Eye (tissue), 1 donor: ENCODE measurements at places on chromosomes 7 and 10.

DNA sequence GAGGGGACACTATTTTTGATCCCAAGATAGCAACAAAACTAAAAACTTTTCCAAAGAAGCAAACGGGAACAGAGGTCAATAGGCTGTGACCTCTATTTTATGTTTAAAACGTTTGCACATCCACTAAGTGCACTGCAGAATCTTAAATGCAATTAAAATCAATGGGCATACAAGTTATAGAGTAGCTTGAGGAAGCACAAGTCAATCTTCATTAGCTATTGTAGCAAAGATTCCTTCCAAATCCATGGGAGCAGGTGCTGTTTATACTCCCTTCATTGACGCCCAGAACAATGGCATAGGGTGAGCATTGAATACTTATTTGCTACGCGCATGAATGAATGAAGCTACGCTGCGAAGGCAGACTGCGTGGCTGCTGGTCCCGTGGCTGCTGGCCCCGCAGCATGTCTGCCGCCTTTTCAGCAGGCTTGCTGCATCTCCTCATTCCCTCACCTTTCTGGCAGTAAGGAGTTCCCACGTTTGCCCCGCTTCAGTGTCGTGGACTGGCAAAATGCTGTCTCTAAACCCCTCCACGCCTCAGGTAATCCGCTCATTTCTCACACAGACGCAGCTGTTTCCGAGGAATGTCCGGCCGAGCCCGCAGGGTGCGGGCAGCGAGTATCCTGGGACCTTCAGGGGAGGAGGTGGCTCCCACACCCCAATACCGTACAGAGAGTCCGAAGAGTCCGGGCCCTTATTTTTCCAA lies 754 bp upstream of the PHYHIPL start:
- DNase-seq, result no peak

- no peak for DNase-seq
Measured at GRCh38 chr7:33792547-33793105, 112.7 kb upstream of the BMPER start.

GRCh38 chr7:142916508-142916907 lies 17.0 kb downstream of the TRPV5 start:
- DNase-seq, result no peak

DNA sequence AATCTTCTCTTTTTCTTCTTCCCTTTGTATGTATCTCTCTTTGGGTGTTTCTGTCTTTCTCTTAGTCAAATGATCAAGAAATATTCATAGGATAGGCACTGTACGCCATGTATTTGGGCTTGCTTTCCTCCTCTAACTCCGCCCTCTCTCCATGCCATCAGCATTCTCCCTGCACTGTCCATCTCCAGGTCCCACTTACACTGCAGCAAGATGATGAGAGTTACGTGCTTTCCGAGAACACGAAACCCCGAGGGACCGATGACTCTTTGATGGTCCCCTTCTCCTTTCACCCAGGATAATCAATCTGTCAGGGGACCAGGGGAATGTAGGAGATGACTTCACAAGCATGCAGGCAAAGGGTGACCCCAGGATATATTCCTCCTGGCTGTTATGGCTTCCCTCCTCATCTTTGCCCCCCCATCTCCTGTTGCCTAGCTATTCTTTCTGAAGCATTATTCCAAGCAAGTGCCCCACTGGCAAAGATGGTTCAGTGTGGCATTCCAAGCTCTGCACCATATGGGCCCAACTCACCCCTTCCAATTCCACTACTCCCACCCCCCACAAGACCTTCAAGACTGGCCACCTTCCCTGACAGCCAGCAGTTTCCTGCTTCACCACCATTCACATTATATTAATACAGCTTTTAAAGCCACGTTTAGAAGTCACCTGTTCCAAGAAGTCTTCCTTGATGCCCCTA lies 40.0 kb downstream of the HIF1AN start:
- no peak for DNase-seq

GRCh38 chr7:137994216-137994615 lies 7.7 kb downstream of the CREB3L2 start:
- peak; percentile 73 for DNase-seq

GRCh38 chr10:25811052-25811685 lies 122.9 kb upstream of the MYO3A start:
- DNase-seq, result no peak

- peak; percentile 43 for DNase-seq
Measured at GRCh38 chr7:96388620-96389383, 66.9 kb upstream of the SLC25A13 start.

DNA sequence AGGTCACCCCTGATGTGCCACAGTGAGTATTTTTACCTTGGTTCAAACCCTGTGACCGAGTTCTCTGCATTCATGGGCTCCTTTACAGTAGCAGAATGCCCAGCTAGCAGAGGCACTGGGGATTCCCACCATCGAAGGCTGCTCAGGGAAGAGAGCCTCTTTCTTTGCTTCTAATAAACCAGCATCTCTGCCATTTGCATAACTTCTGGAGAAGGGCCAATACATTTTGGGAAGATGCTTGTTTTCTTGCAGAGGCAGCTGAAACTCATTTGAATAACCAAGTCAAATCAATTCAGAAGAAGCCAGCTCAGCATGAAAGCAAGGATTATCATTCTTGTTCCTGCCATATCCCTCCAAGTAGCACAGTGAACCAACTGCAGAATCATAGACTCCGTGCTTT lies 82.9 kb upstream of the WDR11 start:
- no peak for DNase-seq

DNA sequence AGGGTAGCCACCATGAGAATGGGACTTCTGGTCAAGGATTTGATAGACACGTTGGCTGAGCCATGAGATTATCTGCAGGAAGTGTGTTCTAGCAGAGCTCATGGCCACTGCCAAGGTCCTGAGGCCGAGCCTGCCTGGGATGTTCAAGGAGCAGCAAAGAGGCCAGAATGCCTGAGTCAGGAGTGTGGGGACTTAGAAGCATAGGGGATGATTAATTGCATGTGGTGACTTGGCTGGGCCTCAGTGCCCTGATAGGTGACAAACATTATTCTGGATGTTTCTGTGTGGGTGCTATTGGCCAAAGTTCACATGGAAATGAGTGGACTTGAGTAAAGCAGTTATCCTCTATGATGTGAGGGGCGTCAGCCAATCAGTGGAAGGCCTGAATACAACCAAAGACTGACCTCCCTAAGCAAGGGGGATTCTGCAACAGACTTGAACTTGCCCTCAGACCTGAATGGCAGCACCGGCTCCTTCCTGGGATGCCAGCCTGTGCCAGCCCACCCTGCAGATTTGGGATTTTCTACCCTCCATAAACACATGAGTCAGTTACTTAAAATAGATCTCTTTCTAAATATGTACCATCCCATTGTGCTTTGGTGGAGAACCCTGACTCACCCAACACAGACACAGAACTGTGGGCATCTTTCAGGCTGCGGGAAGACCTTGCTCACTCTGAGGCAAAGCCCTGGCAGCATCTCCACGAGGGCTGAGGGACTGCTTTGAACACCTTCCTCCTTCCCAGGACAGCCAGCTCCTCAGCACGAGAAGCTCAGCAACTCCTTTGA lies 363.9 kb upstream of the MGMT start:
- DNase-seq, result no peak

DNA sequence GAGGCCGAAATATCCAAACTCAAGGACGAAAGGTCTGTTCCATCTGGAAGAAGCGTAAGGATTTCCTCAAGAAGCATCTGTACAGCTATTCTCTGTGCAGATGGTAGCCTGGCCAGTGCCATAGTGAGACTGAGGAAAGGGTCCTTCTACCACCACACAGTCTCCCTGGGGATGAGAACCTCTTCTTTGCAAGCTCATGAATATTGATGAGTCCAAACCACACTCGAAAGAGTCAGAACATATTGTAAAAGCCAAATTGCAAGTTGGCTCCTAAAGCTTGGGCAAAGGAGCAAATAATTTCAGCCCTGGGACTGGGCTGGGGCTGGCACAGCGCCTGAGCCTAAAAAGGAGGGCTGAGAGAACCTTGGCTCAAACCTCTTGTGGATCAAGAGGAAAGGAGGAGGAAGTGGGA lies 66.1 kb upstream of the PIP4K2A start:
- DNase-seq, result no peak
